ENCODE measurements at places on chromosomes 3 and 15. TPM values are rescaled to one million over a fixed set of nuclear protein-coding genes. Genes with fewer than 3 reads are reported as not detected.
A peak's percentile ranks its signal among the peaks of the same experiment; 100 is the strongest.

DNA sequence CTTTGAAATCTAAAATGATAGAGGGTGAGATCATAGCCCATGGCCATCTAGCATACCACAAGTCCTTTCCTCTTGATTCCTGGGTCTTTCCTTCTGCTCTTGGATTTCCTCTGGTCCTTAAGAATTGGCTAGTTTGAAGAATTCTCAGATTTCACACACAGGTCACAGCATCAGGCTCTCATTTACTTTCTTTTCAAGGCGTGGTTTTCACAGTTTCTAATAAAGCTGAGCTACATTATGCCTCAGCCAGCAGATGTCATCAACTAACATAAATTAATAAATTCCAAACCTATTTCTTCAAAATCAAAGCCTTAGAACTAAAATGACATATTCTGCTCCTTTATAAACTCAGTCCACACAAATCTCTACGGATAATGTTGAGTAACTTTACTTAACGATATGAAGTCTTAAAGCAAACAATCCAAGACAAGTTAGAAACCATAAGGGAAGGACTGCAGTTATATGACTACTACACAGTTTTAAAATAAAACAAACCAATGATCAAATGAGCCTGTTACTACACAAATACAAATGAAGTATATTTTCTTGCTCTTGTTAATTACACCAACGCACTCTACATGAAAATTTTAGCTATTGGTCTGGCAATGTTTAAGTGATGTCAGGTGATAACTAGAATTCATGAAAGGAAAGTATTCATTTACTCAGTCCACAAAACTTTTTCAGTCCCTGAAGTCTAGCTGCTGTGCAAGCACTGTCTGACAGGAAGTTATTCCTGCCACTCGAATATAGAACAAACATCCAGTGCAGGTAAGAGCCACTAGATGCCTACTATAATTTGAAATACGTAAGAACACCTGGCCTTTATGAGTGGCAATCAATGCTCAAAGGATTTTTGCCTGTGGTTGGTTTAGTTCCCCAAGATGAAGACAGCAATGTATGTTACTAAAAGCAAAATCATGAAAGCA, 9.2 kb downstream of the CCDC14 start:
- H3K36me3 ChIP-seq, result peaks cover 60% of the 10 kb centered on the region
- no peak overlapping the region for H3K4me3 ChIP-seq
- H3K4me1 ChIP-seq, result no peaks in the 10 kb centered on the region

- H3K4me3 ChIP-seq, result peak overlapping the region; percentile 78
- H3K27me3 ChIP-seq, result no peaks in the 10 kb centered on the region
- peaks cover 47% of the 10 kb centered on the region for H3K4me1 ChIP-seq
- peak overlapping the region; percentile 95 for H3K27ac ChIP-seq
Observed at GRCh38 chr3:184712248-184713039, 580 bp upstream of the MAGEF1 start.

The CACNA2D2 gene
- 8.7 TPM for total RNA-seq

GRCh38 chr15:93072411-93073394, 16.3 kb downstream of the RGMA start:
- peaks cover 54% of the 10 kb centered on the region for H3K27me3 ChIP-seq
- H3K4me3 ChIP-seq, result peak overlapping the region; percentile 87
- peak; percentile 85 for DNase-seq
- H3K27ac ChIP-seq, result no peak overlapping the region

DNA sequence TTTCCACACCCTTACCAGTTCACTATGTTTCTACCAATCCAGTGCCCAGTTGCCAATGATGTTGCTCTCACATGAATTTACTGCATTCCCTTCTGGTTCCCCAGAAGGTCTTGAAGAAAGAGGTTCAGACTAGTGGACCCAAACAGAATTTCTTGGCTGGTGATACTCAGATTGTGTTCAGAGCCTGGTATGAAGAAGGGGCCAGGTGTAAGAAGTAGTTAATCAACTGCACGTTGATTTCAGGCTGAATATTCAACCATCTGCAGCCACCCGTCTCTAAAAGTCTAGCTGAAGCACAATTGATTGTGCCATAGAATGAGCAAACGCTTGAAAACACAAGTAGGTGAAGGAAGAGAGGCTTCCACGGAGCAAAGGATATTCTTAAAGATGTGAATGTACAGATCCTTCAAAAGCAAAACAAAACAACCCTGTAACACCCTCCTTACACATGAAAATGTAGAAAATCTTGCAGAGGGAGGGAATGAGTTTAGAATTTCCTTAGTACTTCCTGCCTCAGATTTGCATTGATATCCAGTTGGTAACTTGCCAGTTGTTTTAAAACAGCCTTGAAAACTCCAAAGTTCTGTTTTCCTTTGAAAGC, 4.7 kb downstream of the RBMS3 start:
- H3K27ac ChIP-seq, result peak overlapping the region; percentile 44
- no peaks in the 10 kb centered on the region for H3K36me3 ChIP-seq
- H3K4me3 ChIP-seq, result peak overlapping the region; percentile 4
- H3K4me1 ChIP-seq, result peaks cover 15% of the 10 kb centered on the region
- peak; percentile 7 for DNase-seq

- H3K4me1 ChIP-seq, result no peaks in the 10 kb centered on the region
- DNase-seq, result no peak
- peaks cover 68% of the 10 kb centered on the region for H3K36me3 ChIP-seq
- no peak overlapping the region for H3K27ac ChIP-seq
- H3K27me3 ChIP-seq, result no peaks in the 10 kb centered on the region
- no peak overlapping the region for H3K4me3 ChIP-seq
Observed at GRCh38 chr3:128067489-128067888, 15.3 kb downstream of the SEC61A1 start.

DNA sequence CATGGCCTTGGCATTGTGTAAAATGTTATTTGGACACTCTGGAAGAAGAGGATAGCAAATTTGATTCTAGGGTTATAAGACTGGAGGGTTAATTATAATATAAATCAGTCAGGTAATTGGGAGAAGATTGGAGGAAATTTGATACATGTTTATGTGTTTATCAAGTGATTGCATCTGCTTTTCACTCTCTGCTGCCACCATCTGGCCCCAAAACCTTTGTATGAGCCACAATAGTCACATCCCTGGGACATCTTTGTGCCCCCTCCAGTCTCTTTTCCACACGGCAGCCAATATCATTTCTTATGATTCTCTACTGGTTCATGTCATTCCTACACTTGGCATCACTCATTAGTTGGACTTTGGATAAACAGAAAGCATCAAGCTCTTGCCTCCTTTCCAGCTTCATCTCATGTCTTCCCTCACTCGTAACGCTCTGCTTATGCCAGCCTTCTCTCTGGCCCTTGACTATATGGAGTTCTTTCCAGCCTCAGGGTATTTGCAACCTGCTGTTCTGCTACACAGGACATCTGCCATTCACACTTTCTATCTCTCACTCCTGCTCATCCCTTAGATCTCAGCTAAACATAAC, 602.3 kb upstream of the SUCLG2 start:
- H3K27ac ChIP-seq, result no peak overlapping the region
- no peaks in the 10 kb centered on the region for H3K27me3 ChIP-seq
- H3K4me1 ChIP-seq, result no peaks in the 10 kb centered on the region
- H3K4me3 ChIP-seq, result no peak overlapping the region
- DNase-seq, result no peak
- no peaks in the 10 kb centered on the region for H3K36me3 ChIP-seq

DNA sequence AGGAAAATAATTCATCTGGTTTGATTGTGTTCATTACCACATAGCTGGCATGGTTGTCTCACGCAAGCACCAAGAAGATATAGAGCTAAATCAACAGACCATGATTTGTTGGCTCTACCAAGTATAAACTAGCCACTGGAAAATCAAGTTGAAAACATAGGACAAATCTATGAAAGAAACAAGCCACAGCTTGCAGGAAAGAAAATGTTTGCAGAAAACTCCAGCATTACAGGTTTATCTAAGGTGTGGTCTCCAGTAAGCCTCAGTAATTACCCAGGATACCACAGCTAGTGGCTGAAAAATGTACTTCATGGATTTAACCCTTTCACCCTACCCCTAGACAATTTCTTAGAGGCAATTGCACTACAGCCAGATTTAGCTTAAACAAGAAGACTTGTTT, 340.6 kb downstream of the SOX2 start:
- DNase-seq, result no peak
- H3K36me3 ChIP-seq, result no peaks in the 10 kb centered on the region
- H3K27me3 ChIP-seq, result no peaks in the 10 kb centered on the region
- no peaks in the 10 kb centered on the region for H3K4me1 ChIP-seq
- H3K4me3 ChIP-seq, result no peak overlapping the region
- no peak overlapping the region for H3K27ac ChIP-seq

GRCh38 chr3:172042136-172042662, 2.8 kb downstream of the FNDC3B start:
- peak; percentile 54 for DNase-seq
- H3K4me1 ChIP-seq, result peaks cover 49% of the 10 kb centered on the region
- H3K36me3 ChIP-seq, result no peaks in the 10 kb centered on the region
- H3K4me3 ChIP-seq, result peak overlapping the region; percentile 88

GRCh38 chr3:12395349-12396012, 88.8 kb upstream of the TSEN2 start:
- H3K4me1 ChIP-seq, result no peaks in the 10 kb centered on the region
- no peaks in the 10 kb centered on the region for H3K27me3 ChIP-seq
- H3K36me3 ChIP-seq, result no peaks in the 10 kb centered on the region
- no peak overlapping the region for H3K4me3 ChIP-seq
- H3K27ac ChIP-seq, result no peak overlapping the region

DNA sequence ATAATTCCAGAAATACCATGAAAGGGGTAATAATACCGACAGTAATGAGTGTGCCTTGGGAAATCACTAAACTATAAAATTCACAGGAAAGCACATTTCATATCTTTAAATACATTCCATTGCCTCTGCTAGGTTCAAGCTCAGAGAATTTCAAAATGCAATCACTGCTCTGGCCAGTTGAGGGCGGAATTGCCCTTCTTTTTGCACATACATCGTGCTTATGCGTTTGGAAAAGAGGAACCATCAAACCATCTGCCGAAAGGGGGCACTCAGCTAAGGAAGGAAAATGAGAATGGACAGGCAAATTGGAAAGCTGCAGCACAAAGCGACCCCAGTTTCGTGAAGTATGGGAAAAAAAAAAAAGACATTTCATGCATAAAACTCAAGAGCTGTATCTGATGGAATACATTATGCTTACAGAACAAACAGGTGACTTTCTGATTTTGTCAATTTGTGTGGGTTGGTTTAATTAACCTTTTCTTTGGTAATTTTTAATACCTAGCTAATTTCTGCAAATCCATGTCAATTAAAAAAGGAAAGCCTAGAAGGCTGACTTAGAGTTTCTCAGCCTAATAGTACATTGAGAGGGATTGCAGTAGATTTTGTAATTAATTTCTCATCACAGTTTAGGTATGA, 61.4 kb downstream of the TUSC7 start:
- H3K27me3 ChIP-seq, result no peaks in the 10 kb centered on the region
- peak; percentile 86 for DNase-seq
- H3K36me3 ChIP-seq, result no peaks in the 10 kb centered on the region
- H3K4me3 ChIP-seq, result no peak overlapping the region

The TMEM212 gene
- total RNA-seq, result not detected

- no peaks in the 10 kb centered on the region for H3K27me3 ChIP-seq
- H3K27ac ChIP-seq, result no peak overlapping the region
- DNase-seq, result peak; percentile 42
- H3K4me3 ChIP-seq, result no peak overlapping the region
- H3K36me3 ChIP-seq, result no peaks in the 10 kb centered on the region
Observed at GRCh38 chr3:20905210-20905805, 719.3 kb upstream of the SGO1 start.

The PAK6 gene
- 9.7 TPM for total RNA-seq

All from cardiac muscle cell (in vitro differentiated cells and primary cell).